ENCODE measurements at places on chromosomes 3 and 15.

DNA sequence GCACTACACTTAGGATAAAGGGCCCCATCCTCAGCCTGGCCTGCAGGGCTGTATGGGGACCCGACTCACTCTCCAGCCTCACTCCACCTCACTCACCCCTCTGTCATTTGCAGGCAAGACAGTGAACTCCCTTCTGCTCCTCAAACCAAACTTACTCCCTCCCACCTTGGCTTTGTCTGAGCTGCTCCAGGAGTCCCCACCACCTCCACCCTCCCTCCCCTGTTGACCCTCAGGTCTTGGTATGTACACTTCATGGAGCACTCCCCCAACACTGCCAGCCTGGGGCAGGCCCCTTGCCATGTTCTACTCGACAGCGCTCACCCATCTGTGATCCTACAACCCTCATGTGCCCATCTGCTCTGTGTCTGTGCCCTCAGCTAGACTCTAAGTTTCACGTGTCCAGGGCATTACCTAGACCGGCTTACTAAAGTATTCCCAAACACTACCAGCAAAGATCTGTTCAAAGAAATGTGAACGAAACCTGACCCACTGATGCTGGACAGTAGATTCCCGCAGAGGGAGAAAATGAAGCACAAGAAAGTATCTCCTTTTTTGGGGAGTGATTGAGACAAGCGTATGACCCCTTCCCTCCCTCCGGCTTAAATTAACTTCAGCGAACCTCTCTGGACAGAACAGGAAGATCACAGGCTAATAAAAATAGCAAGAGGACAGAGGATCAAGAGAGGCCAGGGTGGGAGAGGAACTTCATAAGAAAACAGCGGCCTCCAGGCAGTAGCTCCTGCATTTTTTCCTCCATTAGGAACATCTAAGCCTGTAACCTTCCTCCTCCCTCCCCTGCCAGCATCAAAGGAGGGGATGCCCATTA lies 113.2 kb downstream of the RFTN1 start:
- peak; percentile 54 for DNase-seq

DNA sequence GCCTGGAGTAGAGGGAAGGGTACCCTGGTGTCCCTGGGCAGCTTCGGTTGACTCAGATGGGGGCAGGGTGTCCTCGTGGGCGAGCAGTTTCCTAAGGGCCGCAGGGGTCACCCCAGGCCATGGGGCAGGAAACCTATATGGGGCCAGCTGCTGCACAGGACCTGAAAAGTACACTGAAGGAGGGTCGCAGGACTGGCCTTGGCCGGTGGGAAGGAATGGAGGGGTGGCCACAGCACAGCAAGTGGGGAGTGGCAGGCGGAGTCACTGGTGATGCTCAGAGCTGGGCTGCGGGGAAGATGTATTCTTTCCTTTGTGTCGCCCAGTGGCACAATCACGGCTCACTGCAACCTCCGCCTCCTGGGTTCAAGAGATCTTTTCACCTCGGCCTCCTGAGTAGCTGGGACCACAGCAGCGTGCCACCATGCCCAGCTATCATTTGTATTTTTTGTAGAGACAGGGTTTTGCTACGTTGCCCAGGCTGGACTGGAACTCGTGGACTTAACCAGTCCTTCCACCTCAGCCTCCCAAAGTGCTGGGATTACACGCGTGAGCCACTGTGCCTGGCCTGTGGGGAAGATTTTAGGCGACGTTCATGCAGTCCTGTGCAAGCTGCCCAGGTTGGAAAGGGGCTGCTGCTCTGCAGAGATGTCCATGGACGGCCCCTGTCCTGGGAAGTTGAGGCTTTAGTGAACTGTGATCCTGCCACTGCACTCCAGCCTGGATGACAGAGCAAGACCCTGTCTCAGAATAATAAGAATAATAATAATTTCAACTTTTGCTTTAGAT lies 57.2 kb downstream of the EFCAB12 start:
- no peak for DNase-seq

GRCh38 chr15:92751528-92751927 lies 96.0 kb upstream of the FAM174B start:
- DNase-seq, result no peak

DNA sequence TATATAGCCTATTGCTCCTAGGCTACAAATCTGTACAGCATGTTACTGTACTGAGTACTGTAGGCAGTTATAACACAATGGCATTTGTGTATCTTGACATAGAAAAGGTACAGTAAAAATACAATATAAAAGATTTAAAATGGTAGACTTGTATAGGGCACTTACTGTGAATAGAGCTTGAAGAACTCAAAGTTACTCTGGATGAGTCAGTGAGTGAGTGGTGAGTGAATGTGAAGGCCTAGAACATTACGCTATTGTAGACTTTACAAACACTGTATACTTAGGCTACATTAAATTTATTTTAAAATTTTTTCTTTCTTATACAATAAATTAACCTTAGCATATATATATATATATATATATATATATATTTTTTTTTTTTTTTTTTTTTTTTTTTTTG lies 140.0 kb upstream of the UBE2E1 start:
- DNase-seq, result no peak

DNA sequence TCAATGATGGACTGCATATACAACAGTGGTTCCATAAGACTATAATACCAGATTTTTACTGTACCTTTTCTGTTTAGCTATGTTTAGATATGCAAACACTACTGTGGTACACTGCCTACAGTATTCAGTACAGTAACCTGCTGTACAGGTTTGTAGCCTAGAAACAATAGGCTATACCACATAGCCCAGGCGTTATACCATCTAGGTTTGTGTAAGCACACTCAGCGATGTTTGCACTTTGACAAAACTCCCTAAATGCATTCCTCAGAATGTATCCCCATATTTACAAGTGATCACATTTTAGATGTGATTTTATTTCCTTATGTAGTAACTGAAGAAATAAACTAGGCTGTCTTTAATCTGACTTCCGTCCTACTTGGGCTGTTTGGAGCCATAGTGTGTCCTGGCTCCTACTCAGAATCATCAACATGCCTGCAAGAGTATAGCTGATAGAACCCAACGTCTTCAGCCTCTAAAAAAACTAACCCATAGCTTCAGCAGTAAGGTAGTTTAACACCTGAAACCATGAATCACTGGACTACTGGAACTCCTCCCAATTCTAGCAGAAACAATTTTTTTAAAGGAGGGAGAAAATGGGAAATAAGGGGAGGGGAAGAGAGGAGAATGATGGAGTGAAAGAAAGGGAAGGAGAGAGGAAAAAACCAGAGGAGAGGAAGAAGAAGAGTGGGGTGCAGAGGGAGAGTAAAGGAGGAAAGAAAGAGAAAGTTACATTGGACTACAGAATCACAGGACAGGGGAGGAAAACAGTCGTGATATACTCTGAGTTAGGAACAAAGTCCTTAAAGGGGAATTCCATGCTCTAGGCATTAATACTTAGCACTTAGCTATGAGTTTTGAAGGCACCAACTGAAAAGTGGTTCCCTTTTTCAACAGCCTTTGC lies 67.7 kb upstream of the PLXND1 start:
- DNase-seq, result no peak

- peak; percentile 79 for DNase-seq
Measured at GRCh38 chr15:77821188-77821958, 188.7 kb upstream of the LINGO1 start.

- DNase-seq, result no peak
Measured at GRCh38 chr15:53525894-53526293, 233.6 kb downstream of the WDR72 start.

- DNase-seq, result no peak
Measured at GRCh38 chr3:150236316-150237082, 171.6 kb upstream of the TSC22D2 start.

DNA sequence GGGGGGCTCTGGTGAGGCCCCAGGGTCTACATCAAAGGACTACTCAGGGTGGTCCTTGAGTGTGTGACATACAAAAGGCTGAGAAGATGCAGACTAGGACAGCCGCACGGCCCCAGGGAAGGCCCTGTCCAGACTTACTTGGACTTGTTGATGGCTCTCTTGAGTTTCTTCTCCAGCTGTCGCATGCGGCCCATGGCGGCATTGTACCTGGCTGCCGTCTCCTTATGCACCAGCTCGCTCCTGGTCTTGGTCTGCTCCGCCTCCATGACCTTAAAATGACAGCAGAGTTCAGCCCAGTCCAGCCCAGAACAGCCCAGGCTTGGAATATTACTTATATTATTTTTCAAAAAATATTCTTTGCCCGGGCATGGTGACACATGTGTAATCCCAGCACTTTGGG lies 56.0 kb downstream of the CAPN7 start:
- DNase-seq, result no peak
